Left ventricle myocardium inferior (tissue), 1 donor: ENCODE measurements at places on chromosomes 16 and 17. TPM values are rescaled to one million over a fixed set of nuclear protein-coding genes. Genes with fewer than 3 reads are reported as not detected.

DNA sequence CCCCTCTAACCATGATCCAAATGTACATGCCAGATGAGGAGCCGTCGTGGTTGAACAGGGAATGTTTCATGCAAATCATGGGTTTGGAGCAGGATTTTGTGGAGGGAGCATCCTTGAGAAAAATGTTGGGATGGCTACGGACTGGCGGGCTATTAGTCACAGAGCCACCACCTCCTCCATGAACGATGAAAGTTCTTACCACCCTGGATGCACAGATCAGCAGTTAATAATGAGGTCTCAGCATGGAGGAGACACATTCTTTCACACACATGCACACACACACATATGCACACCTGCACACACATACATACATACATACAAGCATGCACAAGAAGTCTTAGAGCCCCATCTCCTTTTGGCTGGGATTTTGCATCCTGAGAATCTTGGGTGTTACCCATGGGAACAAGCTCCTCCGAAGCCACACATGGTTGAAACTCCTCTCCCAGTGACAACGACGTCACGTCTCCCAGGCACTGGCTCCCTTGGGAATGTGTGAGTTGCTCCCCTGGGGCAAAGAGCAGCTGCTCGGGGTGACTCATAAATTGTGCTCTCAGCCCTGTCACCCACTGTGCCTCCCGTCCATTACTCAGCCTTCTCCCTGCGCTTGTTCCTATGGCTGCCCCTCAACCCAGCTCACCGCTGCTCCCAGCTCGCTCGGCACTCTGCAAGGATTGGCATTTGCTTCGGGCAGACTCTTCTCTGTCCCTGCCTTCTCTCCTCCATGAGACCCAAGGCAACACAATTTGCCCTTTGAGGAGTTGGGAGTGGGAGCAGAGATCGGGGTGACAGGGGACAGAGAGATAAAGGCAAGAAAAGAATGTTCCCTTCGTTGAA is 344.6 kb downstream of the SOX9 start:
- no peak for DNase-seq

DNA sequence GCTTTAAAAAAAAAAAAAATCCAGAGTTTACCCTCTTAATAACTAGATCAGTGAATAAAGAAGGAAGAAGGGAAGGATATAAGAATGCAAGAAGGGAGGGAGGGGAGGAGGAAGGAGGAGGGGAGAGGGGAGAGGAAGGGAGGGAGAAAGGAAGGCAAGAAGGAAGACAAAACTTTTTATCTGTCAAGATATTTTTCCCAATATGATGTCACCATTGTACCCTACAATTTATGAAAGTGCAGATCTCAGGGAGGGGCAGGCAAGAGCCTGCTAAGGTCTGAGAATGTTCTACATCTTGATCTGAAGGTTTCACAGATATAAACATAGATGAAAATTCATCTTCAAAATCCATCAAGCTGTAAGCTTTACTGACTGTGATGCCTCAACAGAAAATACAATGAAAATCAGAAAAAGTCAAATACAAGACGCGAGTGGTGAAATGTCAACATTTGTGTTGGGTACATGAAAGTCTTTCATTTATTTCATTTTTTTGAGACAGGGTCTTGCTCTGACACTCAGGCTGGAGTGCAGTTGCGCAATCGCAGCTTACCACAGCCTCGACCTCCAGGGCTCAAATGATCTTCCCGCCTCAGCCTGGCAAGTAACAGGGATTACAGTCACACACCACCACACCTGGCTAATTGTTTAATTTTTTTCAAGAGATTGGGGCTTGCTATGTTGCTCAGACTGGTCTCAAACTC is 57.1 kb upstream of the EMP2 start:
- no peak for DNase-seq

GRCh38 chr17:81039854-81040758 is 5.2 kb downstream of the BAIAP2 start:
- no peak for DNase-seq

GRCh38 chr16:10587622-10588021 is 7.2 kb upstream of the EMP2 start:
- DNase-seq: no peak

DNA sequence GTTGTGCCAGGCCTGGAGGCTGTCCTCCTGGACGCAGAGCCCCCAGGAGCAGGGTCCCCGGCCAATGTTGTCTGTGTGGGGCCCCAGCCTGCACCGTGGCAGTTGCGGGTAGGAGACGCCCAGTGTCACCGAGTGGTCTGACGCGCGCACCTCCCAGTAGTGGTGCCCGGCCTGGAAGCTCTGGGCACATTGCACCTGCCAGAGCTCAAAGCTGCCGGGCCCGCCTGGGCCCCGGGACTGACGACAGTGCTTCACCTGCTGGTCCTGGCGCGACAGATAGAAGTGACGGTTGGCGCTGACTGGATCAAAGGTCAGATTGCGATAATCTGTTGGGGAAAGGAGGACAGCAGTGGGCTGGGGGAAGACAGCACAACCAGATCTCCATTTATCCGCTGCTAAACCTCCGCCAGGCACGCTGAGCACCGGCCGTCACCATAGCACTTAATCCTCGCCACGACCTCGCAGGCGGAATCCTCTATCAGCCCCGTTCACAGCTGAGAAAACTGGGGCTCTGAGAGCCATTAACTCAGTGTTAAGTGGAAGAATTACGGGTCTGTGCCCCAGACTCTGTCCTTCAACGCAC is 5.6 kb downstream of the TRIM65 start:
- DNase-seq: no peak

GRCh38 chr16:82626791-82627261 is at the start of gene CDH13:
Gene CDH13, plus strand, starts transcription at chr16:82626969.
- peak; percentile 48 for DNase-seq

DNA sequence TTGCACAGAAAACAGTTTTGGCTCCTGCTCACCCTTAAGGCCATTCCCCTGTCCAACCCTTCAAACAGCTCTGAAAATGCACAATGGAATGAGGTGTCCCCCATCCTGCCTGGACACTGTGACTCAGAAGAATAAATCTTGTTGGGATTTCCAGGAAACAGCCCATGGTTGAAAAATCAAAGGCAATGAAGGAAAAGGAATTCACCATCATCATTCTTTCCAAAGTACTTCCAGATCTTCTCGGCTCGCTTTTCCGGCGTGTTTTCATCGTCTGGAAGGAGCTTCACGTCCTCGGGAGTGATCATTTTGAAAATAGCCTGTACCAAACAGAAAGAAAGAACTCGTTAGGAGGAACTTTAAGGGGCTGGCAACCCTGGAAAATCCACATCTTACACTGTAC is 4.3 kb downstream of the RCVRN start:
- no peak for DNase-seq

DNA sequence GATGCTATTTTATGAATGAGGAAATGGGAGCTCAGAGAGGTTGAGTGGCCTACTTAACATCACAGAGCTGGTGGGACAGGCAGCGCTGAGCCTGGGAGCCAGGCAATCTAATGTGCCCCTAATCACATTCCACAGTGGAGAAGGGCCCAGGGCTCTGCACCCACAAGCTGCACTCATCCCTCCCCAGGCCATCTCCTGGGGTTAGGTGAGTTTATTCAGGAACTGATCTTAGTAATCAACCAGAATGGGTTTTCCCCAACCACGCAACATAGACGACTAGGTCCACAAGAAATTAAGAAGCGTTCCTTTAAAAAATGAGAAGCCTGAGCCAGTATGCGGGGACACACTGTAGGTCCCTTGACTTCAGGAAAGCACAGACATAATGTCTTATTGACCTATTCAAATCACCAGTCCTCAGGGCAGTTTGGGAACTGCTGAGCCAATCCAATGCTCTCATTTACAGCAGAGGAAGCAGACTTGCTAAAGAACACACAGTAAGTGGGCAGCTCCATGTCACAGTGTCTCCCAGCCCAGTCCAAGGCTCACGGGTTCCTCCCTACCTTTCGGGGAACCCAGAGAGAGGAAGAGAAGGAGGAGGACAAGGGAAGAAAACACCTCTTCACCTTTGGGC is 2.3 kb downstream of the MPP3 start:
- no peak for DNase-seq

- DNase-seq: no peak
Measured at GRCh38 chr17:18122990-18123753, 14.6 kb downstream of the MYO15A start.

ABCA6 gene
- total RNA-seq: 18.5 TPM

NPIPB6 gene
- 1.1 TPM for total RNA-seq

DNAH9 gene
- total RNA-seq: 0.08 TPM

GGT6 gene
- total RNA-seq: not detected

CMTM2 gene
- total RNA-seq: not detected

DYNLRB2 gene
- total RNA-seq: not detected

TNS4 gene
- not detected for total RNA-seq

CARD14 gene
- 0.49 TPM for total RNA-seq

TM4SF5 gene
- not detected for total RNA-seq

IL34 gene
- 2.1 TPM for total RNA-seq

RAB37 gene
- 1.9 TPM for total RNA-seq
